ENCODE measurements at places on chromosomes 13 and 19.

DNA sequence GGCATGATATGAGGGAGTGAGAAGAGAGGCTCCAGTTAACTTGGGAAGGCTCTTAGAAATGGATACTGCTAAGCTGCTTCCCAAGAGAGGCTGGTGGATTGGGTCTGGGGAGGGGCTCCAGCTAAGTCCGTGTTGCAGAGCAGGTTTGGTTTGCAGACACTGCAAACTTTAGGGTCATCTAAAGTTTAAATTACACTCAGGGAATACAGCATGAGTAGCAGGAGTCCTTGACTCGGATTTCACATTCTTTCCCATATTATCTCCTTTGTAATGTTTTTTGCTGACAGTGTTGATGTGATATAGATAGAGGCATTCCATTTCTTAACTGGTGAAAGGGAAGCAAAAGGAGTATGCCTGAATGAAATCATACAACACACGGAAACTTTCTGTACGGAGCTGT lies 31.9 kb downstream of the SGCG start:
- DNase-seq = no peak

DNA sequence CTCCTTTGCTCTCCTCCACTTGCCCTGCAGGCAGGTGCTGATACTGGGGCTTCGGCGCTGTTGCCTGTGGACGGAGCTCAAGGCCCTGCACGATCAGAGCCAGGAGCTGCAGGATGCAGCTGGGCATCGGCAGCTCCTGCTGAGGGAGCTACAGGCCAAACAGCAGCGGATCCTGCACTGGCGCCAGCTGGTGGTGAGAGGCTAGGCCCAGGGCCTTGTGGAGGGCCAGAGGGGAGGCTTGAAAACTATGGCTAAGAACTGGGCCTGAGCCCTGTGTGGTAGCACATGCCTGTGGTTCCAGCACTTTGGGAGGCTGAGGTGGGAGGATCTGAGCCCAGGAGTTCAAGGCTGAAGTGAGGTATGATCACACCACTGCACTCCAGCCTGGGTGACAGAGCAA lies 6.3 kb downstream of the HAUS5 start:
- no peak for DNase-seq

DNA sequence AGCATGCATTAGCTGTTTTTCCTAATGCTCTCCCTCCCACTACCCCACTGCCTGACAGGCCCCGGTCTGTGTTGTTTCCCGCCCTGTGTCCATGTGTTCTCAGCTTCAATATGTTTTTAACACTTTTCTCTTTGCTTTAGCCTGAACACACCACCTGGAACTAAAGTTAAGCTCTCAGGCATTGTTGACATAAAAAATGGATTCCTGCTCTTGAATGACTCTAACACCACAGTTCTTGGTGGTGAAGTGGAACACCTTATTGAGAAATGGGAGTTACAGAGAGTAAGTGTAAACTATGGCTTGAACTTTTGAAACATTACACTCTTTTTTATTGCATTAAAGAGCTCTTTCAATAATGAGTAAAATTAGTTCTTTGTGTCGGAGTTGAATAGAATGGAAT lies 70.1 kb downstream of the TDRD3 start:
- no peak for DNase-seq

- DNase-seq = no peak
Observed at GRCh38 chr19:5083547-5083965, 114.6 kb downstream of the KDM4B start.

GRCh38 chr13:45302507-45302906 lies 38.5 kb downstream of the TPT1 start:
- no peak for DNase-seq

GRCh38 chr19:47419789-47420188 lies 462 bp upstream of the MEIS3 start:
- DNase-seq = no peak

- peak; percentile 30 for DNase-seq
Observed at GRCh38 chr13:28574617-28575142, 79.8 kb upstream of the FLT1 start.

Measured in stimulated activated CD4-positive, alpha-beta T cell treated with anti-CD3 and anti-CD28 coated beads, Interleukin-15, amount 100 ng/mL, for 48 hours (primary cell).